ENCODE measurements at places on chromosomes 11 and 22.

DNA sequence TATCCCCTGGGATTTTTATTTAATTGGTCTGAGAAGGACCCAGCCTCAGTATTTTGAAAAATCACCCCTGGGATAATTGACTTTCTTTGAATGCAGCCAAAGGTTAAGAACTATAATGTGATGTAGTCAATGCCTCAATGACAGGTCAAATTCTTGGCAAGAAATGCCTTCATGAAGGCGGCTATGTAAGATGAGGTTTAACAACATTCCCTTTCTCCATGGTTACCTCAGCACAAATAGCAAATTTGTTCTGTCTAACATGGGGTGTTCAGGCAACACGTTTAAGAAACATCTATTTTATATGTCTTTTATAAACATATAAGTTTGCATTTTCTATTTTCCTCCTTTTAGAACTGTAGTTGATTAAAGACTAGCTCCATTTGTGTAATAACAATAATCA is 5.3 kb downstream of the SLN start:
- no peak for DNase-seq

DNA sequence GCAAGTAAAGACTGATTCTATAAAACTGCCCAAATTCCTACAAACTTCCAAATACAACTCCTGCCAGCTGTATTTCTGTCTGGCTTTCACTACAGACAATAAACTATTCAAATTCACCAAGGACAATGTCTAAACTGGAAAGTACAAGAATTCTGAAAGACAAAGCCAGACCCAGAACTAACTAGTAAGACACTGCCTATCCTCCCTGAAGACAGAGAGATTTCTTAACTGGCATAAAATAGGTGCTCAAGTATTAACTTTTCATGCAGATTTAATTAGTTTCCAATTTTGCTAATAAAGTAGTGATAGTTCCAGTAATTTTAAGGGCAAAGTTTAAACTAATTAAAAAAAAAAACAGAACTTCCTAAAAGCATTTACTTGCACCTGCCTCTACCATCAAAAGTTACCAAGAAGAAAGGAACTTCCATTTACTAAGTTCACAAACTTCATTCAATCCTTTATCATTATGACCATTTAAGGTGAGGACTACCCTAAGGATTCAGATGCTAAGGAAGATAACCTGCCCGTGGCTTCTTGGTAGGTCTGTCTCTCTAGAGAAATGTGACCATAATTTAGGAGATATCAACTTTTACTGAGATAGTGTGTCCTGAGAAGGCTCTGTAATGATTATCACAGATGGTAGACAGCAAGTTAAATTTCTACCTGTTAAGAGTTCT is 45.2 kb downstream of the CELF1 start:
- DNase-seq: no peak

- DNase-seq: no peak
These were observed 6.0 kb downstream of the DENND6B start for GRCh38 chr22:50320671-50321325.

DNA sequence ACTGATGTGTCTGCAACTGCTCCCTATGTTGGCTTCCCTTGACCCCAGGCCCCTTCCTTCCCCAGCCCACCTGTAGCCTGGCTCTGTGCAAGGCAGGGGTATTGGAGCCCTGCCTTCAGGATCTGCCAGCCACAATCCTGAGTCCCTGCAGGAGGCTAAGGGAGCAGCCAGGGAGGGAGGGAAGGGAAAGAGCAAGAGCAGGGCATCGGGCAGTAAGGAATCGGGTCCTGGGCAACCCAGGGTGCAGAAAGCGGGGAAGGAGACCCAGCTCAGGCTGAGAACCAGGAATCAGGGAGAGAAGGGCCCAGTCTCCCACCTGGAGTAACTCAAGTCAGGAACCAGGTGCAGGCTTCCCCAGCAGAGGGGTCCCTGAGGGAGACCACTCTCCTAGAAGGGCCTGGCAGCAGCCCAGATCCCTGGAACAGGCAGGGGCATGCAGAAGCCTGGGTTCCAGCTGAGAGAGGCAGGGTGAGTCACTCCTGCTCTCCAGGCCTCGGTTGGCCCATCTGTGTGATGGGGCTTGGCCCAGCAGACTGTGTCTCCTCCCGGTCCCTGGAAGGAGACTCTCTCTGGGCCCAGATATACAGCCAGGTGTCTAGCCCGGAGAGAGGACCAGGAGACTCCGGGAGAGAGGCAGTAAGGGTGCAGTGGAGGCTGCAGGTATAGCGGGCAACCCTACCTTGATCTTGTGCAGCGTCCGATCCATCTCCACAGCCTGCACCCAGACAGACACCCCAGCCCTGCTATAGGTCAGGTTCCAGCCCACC is 13.4 kb downstream of the STARD10 start:
- no peak for DNase-seq

DNA sequence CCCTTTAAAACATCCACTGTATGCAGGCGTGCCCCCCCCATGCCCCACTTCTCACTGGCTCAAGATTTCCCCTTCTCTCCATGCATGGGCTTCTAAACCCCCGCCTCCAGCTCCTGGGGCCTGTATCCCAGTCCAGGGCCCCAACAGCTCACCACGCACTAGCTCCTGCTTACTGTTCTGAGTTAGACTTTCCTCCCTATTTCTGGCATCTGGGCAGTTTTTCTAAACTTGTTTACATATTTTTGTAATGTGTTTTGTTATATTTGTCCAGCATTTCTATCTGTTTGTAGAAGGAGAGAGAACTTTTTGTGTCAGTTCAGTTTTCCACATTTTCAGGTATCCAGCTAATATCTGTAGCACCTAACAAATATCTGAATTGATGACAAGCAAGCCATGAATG is 178.5 kb downstream of the SPON1 start:
- no peak for DNase-seq

GRCh38 chr11:34869425-34869824 is 46.8 kb downstream of the APIP start:
- DNase-seq: no peak

DNA sequence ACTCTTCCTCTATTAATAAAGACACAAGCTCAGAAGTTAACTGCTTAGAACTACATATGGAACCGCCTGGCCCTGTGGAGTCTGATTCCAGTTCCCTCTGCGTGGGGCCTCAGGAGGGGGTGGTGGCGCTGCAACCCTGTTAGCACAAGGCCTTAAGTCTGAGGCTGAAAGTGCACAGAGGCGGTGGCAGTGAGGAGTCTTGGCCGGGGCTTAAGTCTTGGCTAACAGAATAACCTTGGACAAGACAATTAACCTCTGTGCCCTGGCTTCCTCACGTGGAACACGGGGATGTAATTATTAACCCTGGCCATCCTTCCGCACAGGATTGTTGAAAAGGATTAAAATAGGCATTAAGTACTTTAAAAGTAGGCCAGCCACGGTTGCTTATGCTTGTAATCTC is 191.5 kb downstream of the CEP164 start:
- DNase-seq: no peak

DNA sequence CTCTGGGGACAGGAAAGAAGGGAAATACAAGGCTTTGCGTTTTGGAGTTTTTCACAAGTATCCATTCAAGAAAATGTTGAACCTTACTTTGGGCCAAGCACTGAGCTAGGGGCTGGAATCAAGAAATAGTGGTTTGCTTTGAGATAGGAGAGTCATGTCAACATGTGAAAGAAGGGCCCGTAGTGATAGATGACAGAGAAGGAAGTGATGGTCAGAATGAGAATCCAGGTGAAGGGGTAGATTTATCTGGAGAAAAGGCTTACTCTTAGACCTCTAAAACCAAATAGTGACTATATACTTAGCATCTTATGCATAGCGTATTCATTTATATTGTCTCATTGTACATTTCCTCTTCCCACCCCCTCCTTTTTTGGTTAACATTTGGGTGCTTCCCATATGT is 87.3 kb downstream of the GAB2 start:
- DNase-seq: no peak

DNA sequence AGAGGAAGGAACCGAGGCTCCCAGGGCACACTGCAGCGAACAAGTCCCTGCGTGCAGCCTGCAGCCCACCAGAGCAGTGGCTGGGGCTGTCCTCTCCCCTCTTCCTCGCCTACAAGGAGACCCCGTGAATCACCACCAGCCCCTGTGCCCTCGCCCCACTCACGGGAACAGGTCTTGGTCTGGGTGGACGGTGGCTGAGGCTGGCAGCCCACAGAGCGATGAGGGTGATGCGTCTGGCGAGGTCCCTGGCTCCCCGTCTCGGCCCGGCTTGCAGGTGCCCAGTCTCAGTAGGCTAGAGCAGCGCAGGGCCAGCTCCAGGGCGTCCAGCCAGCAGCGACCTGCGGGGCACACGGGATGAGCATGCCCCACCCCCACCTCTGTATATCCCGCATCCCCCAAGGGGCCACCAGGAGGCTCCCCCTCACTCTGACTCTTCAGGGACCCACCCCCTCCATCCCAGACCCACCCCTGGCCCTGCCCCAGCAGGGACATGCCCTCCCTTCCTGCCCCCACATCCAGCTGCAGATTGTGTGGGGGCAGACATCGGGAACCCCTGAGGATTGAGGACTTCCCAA is 50.5 kb upstream of the CARS1 start:
- DNase-seq: no peak

DNA sequence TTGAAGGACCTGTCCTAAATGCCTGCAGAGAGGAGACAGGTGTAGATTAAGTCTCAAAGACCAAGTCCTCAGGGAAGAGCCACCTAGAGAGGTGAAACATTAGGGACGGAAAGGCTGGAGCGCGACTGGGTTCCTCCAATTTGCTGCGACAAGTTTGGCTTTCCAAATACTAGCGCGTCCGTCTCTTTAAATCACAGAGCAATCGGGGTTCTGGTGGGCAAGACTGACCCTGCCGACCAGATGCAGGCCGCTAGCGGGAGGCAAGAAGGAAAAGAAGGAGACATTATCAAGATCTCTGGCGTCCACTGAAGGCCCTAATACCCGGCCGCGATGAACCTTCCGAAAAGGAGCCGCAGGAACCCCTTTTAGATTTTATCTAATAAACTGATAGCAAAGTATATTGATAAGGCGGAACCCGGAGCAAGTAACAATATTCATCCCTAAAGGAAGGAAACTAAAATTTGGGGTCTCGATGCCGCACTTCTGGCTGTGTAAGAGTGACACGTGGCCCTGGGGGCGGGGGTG is 128.2 kb upstream of the C11orf58 start:
- no peak for DNase-seq

DNA sequence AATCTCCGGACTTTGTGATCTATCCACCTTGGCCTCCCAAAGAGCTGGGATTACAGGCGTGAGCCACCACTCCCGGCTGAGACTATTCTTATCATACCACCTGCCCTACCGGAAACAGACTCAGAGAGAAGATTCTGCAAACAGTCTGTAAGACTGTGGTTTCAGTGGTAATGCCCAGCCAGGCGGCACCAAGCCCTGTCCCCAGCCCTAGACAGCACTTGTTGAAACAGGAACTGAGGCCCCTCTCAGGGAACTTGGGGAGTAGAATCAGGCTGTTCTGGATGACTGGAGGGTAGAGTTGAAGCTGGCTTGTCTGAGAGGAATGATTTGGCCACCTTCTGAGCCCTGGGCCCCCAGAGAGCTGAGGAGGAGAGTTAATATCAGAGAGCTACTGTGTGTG is 1.3 kb upstream of the INSC start:
- DNase-seq: no peak
